Activated CD4-positive, CD25-positive, alpha-beta regulatory T cell (primary cell): ENCODE measurements at places on chromosomes 3 and 15.

DNA sequence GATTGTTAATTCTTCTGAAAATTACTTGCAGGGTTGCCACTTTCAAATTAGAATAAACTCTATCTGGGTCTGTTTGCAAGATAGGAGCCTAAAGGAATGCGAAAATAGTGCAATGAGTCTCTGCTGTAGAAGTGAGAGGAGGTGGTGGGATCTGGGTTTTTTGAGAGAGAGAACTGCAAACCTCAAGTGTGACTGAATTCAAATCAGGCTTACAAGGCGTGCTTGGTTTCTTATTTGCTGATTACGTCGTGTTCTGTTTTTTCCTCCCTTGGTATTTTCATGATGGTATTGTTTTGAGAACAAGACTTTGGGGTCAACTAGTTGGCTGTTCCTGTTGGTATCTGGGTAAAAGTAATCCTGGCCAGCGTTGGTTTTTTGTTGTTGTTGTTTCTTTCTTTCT lies 490.9 kb upstream of the CFAP20DC start:
- no peak for DNase-seq

GRCh38 chr15:43085921-43086320 lies 19.9 kb downstream of the UBR1 start:
- no peak for DNase-seq

GRCh38 chr3:76624164-76624563 lies 415.7 kb upstream of the ROBO2 start:
- DNase-seq: no peak

- DNase-seq: no peak
Observed at GRCh38 chr3:37171144-37171543, 3.2 kb downstream of the LRRFIP2 start.

GRCh38 chr15:43511012-43511885 lies 6.2 kb upstream of the MAP1A start:
- DNase-seq: no peak

GRCh38 chr3:46298871-46299607 lies 54.9 kb upstream of the CCR2 start:
- DNase-seq: no peak

DNA sequence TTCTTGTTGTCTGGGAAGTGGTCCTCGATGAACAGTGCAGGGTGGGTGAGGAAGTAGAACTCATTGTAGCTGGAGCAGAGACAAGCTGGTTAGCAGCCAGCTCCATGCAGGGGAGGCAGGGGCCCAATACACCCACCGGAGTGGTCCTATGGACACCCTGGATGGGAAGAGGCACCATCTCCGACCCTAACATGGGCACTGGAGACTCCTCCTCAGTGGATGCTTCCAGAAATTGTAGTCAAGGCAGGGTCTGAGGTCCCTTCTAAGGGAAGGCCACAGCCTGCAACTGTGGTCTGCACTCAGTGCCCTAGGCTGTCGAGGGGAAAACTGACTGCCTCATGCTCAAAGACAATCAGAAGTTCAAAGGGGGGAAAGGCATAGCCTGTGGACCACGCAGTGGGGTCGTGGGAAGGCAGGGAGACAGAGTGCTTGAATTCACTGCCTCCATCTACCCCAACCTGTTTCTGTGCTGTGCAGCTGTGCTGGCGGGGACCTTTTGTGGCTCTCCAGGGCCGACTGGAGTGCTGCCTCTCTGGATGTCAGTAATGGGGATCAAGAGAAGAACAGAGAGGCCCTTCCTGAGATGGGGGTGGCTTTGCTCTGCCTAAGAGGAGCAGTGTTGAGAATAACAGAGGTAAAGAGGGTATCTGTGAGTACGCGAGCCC lies 41.9 kb downstream of the KY start:
- DNase-seq: no peak
